HEK293T (cell line): ENCODE measurements at places on chromosomes 1 and 21.

- DNase-seq = no peak
These were observed 33.3 kb downstream of the KLHDC7A start for GRCh38 chr1:18513995-18514394.

- no peak for DNase-seq
These were observed 273.7 kb upstream of the AJAP1 start for GRCh38 chr1:4380564-4381168.

- no peak for DNase-seq
These were observed 13.6 kb upstream of the C1orf185 start for GRCh38 chr1:51088474-51088873.

DNA sequence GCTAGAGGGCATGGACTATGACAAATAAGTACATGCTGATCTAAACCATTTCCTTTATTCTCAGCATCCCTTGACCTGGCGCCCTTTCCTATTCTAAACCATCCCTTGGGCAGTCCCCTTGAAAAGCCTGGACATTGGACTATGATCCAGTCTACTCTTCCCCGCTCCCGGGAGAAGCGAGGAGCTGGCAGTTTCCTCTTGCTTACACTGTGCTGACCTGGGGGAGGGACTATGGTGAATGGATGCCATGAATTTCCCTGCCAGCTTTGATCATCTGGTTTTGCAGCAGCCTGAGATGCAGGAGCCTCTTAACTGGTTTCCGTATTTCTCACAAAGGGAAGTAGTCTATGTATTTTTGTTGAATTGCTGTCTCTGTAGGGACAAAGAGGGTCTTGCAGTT, 121.7 kb downstream of the KIF26B start:
- DNase-seq = no peak

DNA sequence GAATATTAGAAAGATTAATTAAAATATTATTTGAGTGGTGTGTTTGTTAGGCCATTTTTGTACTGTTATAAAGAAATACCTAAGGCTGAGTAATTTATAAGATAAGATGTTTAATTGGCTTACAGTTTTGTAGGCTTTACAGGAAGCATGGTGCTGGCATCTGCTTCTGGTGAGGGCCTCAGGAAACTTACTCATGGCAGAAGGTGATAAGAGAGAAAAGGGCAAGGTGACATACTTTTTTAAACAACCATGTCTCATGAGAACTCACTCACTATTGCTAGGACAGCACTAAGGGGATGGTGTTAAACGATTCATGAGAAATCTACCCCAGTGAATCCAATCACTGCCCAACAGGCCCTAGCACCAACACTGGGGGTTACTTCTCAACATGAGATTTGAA, 56.7 kb upstream of the RGS21 start:
- no peak for DNase-seq

GRCh38 chr1:6126028-6126427, 54.1 kb downstream of the CHD5 start:
- DNase-seq = no peak

DNA sequence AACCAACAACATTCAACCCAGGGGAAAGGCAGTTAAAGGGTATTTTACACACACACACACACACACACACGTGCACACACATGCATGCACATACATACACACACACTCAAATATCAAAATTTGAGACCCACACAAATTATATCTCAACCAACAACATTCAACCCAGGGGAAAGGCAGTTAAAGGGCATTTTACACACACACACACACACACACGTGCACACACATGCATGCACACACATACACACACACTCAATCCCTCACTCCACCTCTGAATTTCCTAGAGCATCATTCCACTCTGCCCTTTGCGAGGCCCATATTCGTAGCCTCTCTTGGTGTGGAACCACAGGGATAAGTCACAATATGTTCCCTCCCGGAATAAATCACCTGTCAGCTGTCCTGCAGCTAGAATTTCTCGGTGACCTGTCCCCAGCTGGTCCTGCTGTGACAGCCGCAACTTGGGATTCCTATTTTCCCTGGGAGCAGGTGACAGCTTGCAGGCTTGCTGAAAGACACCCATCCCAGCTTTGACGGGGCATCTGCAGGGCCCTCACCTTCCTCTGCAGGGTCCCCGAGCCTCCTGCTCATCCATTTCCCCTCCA, 122.7 kb downstream of the PSMG1 start:
- DNase-seq = no peak

DNA sequence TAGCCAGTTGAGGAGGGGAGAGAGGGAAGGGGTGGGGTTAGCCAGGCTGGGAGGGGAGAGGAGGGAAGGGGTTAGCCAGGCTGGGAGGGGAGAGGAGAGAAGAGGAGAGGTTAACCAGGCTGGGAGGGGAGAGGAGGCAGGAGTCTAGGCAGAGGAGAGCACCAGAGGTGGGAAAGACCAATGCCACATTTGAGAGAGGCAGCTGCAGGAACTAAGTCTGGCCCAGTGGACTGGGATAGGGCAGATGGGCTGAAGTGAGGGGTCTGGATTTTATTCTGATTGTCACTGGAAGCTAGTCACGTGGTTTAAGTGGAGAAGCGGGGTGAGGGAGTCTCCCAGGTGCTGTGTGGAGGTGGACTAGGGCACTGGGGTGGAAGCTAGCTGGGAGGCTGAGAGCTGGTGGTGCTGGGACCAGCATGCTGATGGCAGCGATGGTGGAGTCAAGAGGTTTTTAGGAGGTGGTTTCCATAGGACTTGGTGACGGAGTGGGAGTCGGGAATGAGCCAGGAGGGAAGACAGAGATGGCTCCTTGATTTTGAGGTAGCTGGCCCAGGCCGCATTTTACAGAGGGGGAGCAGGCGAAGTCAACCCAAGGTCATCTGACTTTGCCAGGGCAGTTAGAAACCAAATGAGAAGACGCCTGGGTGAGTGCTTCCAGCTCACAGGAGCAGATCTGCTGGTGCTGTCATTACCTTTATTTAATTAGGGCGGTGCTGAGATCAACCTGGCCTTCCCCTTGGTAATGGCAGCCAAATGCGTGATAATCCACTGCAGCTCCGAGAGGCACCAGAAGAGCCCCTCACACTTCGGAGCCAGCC, 42.8 kb downstream of the DISP3 start:
- no peak for DNase-seq

DNA sequence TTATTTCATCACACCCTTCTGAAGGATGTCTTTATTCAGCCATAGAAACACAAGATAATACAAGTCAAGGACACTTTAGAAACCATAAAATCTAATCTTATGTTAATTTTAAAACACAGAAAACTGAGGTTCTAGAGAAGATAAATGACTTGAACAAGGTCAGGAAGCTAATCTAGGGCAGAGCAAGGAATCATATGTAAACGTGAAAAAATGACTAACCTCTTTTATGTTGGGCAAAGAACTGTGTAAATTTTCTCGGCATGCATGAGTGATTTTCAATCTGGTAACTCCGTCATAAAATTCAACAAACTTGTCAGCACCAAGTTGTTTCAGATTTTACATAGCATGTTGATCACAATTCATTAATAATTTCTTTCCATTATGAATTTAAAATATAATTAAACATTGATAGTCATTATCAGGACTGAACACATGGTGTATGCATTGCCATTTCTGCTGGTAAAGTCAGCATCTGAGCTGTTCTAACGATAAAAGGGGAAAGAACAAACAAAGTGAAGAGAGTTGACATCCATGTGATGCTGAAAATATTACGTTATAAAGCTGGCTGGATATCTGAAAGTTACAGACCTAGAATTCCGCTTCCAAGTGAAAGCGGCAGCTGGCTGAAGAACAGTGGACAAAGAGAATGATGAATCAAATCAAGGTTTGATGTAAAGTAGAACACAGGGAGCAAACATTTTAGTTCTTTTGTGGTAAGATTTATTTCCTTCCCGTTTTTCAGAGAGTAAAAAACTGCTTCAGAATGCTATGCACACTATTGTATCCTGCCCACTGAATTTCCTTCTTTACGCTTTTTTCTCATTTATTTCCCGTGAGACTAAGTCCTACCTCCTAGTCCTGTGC, 1037.4 kb upstream of the TMPRSS15 start:
- DNase-seq = no peak

DNA sequence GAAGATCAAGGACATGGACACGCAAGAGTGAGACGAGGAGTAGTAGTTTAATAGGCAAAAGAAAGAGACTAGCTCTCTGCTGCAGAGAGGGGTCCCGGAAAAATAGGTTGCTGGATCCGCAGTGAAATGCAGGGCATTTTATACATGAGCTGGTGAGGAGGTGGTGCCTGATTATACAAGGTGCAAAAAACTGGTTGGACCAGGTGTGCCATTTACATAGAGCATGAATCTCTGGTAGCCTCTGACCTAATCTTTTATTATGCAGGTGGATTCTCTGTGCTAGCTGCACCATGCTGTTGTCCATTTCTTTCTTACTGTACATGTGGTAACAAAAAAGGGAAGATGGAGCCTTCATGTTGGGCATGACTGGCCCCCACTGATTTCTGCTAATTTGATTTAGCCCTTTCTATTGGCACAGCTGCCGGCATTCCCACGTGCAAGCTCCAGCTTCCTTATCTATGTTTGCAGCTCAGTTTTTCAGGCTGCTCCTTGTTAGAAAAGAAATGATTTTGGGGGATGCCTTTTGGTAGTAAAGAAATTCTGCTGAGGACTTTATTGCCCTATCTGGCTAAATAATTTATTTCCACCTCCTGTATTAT, 548.1 kb downstream of the BRINP3 start:
- no peak for DNase-seq

DNA sequence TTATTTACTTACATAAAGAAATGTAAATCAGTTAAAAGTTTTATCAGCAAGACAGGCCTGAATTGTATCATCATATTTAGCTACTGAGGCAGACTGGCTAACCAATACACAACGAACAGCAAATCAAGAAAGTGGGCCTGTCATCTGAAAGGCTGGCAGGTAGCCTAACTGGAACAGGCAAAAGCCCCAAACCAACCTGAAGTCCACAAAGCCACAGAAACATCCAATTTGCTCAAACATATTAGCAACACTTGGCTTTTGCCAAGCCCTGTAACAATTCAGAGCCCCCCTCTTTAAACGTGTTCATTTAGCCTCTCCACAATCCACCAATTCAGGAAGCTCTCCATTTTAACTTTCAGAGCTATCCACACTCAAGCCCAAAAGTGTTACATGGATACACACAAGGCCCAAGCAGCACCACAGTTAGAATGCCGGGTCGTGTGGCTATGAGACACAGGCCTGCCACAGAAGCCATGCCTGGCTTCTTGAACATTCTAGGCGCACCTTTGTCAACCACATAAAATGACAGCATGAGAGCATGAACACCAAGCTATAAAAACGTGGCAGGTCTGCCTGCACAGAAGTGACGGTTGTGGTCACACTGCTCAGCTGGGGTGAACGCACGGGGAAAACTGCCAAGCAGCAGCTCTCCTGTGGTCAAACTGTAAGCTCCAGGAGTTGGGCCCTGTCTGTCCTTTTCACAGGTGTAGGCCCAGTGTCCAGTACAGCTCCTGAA, 49.3 kb downstream of the CD34 start:
- no peak for DNase-seq

DNA sequence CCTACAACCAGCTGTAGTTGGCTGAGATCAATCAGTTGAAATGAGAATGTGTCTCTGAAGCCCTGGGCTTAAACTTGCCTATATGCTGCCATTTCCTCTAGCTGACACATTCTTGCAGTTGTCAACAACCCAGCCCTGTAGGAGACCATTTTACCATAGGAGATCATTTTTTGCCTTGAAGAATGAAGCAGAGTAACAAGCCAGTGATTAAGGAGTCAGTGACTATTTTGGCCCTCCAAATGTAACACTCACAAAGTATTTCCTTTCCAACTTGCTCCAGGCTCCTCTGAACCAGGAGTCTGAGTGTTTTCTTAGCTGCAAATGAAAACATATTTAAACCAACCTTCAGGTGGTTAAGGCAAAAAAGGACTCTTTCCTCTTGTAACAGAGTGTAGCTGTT, 183.5 kb downstream of the ZZZ3 start:
- no peak for DNase-seq

DNA sequence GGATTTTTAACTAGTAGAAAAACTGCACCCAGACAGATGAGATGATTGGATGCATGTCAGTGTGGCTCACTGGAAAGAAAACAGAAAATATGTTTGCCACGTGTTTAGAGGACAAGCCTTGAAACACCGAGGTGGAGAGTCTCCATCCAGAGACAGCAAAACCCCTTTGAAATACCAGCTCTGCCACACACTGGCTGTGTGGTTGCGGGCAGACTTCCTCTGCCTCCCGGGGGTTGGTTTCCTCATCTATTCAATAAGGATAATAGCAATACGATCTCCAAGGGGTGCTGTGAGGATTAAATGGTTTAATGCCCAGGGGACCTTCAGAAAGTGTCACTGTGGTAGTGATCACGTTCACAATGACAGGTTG, 67.2 kb upstream of the PARP1 start:
- no peak for DNase-seq

GRCh38 chr1:166489670-166490436, 323.1 kb upstream of the FAM78B start:
- DNase-seq = no peak

DNA sequence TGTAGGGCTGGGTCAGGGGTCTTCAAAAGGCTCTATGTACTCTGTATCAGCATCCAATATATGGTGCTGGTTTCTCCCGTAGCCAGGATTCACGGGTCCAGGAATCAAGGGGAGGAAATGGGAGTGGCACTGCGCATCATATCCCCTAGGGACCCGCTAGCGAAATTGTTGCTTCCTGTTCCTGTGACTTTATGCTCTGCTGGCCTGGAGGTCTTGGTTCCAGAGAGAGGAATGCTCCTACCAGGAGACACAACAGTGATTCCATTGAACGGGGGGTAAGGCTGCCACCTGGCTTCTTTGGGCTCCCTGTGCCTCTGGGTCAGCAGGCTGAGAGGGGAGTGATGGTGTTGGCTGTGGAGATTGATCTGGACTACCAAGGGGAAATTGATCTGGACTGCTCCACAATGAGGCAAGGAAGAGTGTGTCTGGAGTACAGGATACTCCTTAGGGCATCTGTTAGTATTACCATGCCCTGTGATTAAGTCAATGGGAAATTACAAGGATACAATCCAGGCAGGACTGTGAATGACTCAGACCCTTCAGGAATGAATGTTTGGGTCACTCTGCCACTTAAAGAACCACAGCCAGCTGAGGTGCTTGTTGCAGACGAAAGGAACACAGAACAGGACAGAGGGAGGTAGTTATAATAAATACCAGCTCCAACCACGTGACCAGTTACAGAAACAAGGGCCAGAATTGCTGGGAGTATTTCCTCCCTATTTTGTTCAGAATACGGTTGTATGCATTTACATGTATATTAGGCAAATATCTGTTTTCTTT, 10.2 kb downstream of the SPSB1 start:
- DNase-seq = no peak

DNA sequence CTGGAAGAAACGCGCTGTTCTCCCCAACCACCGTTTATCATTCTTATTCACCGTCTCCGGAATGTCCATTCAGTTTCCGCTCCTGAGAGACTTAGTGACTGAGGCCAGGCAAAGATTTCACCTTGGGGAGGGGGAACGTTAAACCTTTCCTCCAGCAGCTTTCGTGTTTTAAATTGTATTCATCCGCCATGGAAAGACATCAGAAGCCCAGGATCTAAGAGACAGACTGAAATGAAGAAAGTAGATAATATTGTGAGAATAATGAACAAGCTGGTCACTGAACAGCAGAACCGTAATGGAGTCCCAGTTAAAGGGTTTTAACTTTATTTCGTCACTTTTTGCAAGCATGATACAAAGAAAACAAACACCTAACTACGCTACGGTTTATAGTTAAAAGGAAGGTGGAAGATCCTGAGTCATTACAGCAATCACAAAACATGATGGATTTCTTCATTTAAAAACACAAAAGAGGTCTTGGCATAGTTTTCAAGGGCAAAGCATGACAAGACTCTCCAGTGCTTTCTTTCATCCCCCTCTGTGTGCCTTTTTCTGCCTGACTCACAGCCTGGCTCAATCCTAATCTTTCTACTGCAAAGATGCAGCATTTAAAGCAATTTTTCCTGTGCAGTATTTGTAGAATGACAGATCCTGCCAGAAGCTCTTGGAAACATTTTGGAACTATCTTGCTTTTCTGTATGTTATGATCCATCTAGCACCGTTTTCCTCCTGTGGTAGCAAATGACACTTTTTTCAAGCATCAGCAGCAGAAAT, 722 bp upstream of the SLC19A2 start:
- DNase-seq = no peak
